ENCODE measurements at places on chromosomes 6 and 20. TPM values are rescaled to one million over a fixed set of nuclear protein-coding genes. Genes with fewer than 3 reads are reported as not detected.

GRCh38 chr20:61233590-61233989 lies 18.5 kb upstream of the CDH4 start:
- no peak for DNase-seq

DNA sequence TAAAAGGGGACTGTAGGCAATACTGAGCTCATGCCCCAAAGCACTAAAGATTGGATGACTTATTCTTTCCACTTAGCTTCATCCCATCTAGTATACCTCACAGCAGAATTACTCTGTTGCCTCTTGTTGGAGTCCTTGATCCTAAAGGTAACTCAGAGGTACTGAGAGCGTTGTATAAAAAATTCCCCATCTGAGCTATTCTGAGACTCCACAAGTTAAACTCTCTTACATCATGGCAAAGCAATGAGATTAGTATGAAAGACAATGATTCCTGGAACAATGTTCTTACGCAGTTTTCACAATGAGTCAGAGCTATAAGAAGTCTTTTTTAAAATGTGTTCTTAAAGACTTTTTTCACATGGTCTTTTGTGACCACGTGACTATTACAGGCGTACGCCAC lies 370.1 kb downstream of the ADGRB3 start:
- DNase-seq: no peak

DNA sequence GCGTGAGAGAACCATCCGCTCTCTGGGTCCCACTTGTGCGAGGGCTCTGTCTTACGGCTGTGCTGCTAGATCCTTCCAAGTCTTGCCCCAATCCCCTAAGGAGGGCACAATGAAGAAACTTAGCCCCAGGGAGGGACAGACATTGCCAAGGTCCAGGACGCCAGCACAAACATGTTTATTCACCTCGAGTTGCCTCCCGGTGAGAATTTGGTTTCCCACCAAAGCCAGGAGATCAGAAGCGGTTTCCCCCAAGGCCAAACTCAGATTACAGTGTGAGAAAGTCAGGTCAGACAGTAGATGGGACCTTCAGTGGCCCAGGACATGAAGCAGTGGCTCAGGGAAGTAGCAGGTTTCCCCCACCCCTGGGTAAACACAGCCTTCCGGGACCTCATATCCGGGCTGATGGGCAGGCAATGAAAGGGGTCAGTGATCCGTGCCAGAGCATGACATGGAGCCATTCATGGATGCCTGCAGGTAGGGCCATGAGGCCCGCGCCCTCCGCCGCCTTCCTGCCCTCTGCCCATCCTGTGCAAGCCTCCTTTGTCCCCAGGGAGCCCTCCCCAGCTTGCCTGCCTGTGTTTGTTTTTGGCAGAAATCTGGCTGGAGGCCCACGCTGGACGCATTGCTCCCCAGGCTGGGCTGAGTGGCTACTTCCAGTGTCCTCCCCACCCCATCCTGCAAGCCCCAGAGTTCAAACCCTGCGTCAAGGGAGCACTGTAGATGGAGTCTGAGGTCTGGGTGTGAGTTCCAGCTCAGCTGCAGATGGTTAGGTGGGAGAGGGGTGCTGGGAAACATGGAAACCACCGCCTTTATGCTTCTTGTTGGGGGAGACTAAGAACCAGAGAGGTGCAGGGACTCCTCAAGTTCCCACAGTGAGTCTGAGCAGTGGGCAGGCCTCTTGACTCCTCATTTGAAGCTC lies 2.0 kb downstream of the BPIFB2 start:
- DNase-seq: no peak

GRCh38 chr6:84618046-84618752 lies 146.2 kb downstream of the TBX18 start:
- peak; percentile 7 for DNase-seq

- no peak for DNase-seq
Observed at GRCh38 chr20:23117738-23118137, 31.6 kb upstream of the CD93 start.

DNA sequence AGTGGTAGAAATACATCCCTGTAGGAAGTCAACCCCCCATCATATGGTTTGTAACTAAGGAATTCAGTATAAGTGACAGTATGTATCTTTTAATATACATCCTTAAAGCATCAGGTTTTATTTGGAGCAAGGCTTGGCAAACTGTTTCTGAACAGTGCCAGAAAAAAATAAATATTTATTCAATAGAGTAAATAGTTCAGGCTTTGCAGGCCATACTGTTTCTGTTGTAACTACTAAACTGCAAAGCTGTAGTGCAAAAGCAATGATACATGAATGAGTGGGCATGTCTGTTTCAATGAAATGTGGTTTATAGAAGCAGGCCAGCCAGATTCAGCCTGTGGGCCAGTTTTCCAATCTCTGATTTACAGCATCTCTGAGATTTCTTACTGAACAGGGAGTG lies 977 bp downstream of the MEI4 start:
- no peak for DNase-seq

DNA sequence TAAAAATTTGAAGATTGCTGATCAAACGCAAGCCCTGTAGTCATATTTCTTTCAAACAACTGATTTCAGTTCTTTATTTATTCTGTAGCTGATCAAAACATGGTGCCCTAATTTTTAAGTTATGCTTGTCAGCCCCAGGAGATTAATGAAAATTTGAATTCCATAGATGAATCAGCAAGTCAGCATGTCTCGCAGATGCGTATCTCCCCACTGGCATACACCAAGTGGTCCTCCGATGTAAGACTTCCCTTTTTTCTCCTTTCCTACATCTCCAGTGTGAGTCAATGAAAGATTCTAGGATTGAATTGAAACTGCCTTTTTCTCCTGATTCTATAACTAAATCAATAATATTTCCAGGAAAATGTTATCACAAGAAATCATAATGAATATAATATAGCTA lies 539.6 kb upstream of the NOX3 start:
- no peak for DNase-seq

DNA sequence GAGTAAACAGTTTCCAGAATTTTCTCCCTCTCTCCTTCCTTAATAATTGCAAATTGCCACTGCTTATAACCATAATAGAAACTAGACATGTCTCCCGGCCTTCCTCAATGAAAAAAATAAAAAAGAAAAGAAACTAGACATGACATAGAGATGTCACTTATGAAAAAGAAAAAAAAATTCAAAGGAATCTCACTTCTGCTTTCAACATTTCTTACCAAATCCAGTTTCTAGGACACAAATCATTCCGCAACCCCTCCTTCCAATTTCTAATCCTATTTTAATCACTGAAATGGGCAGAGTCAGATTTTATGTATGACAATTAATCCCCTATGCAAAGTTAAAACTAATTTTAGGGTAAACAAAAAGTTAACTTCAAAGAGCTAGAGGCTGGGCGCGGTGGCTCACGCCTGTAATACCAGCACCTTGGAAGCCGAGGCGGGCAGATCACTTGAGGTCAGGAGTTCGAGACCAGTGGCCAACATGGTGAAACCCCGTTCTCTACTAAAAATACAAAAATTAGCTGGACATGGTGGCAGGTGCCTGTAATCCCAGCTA lies 40.1 kb upstream of the EEF1A1 start:
- DNase-seq: no peak

- DNase-seq: no peak
Observed at GRCh38 chr6:168128006-168128630, 49.1 kb upstream of the FRMD1 start.

DNA sequence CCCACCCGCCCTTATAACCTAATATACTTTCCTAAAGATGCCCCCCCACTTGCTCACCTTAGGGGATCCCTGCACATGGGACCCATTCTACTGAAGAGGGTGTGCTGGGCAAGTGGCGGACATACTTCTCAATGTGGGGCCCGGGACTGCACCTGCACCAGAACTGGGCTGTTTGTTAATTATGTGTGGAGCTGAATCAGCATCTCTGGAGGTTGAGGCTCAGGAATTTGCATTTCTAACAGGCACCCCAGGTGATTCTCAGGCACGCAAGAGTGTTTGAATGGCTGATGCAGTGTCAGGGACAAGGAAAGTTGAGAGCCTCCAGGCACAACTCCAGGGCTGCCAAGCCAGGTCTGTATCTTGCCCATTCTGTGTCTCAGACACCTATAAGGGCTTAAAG lies 8.9 kb upstream of the PTPRT start:
- no peak for DNase-seq

DNA sequence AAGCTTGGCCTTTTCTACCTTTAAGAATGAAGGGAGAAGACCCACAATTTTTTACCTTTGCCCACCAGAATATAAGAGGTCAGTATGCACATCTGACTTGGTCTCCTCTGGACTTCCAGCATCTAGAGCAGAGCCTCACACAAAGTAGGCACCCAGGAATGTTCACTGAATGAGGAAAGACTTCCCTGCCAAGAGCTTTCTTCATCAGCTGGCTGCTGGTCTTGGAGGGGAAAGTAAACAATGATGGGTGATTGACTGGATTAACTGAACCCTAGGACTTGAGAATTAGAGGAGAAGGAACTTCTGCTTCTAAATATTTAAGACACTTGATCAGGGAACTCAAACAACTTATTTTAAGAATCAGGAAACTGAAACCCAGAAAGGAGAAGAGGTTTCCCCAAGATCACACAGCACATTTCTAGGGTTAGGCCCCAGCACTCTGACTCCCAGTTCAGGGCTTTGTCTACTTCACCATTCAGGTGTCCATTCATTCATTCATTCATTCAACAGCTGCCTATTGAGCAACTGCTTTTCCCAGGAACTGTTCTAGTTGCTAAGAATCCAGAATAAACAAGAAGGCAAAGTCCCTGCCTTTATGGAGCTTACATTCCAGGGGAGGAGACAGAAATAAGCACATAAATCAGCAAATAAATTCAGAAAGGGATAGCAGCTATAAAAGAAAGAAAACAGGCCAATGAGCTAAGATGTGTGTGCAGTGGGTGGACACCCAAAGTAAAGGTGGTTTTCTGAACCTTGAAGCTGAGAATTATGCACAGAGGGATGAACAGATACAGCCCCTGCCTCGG lies 216.9 kb upstream of the LRFN2 start:
- DNase-seq: peak; percentile 23

DNA sequence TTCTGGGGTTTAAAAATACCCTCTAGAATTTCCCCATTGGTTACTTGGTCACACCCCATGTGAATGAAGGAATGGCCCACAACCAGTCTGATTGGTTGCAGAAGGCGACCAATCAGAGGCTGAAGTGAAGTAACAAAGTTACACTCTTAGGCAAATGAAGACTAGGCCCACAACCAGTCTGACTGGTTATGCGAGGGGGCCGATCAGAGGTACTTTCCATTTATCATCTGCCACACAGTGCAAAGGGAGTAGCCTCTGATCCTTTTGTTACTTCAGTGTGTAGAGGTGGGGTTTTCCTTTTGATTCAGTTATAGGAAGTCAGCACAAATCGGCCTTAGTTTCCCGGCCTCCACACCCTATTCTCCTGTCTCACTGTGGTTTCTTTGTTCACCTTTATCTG lies 61.2 kb upstream of the SGK1 start:
- DNase-seq: no peak

The ATP9A gene
- total RNA-seq: 39.4 TPM

The EPHA7 gene
- total RNA-seq: 9.8 TPM

The LRFN2 gene
- total RNA-seq: 0.09 TPM

The NELFCD gene
- total RNA-seq: 36.0 TPM

The BMP7 gene
- 3.8 TPM for total RNA-seq

The ETV7 gene
- total RNA-seq: 0.04 TPM

The ATP5F1E gene
- 61.9 TPM for total RNA-seq
